ENCODE measurements at places on chromosomes 6 and 20. TPM values are rescaled to one million over a fixed set of nuclear protein-coding genes. Genes with fewer than 3 reads are reported as not detected.

- no peak for DNase-seq
Measured at GRCh38 chr6:133701633-133702331, 187.1 kb upstream of the TCF21 start.

DNA sequence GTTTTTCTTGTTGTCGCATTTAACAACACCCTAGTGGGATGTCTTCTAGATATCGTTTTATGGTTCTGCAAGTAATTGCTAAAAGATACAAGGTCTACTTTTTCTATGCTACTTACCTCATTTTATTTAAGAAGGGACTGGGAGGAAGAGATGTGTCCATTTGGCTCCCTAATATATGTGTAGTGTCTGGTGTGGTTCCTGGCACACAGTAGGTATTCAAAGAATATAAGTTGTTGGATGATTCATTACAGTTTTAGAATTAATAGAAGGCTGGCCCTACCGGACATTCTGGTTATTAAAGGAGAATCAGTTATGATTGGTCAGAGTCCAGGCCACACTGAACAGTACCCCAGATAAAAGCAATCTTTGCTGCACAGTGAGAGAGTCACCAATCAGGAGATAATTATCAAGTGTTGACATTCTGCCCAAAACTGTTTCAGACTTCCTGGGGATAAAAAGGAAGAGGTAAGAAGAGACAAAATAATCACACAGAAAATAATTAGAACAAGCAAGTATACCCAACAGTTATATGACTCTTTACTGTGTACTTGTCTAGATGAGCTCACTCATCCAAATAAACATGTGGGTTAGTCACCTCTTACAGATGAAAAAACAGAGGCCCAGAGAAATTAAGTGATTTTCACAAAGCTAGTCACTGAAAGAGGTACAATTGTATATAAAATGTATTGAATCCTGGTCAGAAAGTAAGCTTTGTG is 7.0 kb downstream of the TMEM244 start:
- no peak for DNase-seq

DNA sequence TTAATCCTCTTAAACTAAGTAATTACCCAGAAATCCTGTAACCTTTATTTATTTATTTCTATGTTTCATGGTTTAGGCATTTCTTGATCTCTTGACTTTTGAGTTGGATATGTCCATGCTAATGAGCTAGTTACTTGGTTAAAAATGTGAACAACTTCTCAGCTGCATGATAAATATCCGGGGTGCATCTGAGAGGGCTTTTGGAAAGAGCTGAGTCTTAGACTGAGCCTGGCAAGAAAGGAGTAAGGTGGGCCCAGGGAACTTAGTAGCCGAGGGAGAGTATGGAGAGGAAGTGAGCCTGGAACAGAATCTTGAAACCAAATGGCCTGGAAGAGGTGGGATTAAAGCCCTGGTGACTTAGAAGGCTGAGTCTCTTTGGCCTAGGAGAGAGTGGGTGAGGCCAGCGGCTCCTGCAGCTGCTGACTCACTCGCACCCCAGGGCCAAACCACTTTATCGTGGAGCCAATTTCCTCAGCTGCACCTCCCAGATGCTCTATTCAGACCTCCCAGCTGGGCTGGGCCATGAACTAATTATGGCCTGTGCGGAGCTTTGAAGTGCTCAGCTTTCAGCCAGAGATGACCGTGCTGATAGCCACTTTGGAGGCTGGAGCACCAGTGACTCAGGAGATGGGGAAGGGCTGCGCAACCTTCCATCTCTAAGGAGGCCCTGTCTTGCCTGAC is 19.1 kb downstream of the TGM3 start:
- DNase-seq = no peak

DNA sequence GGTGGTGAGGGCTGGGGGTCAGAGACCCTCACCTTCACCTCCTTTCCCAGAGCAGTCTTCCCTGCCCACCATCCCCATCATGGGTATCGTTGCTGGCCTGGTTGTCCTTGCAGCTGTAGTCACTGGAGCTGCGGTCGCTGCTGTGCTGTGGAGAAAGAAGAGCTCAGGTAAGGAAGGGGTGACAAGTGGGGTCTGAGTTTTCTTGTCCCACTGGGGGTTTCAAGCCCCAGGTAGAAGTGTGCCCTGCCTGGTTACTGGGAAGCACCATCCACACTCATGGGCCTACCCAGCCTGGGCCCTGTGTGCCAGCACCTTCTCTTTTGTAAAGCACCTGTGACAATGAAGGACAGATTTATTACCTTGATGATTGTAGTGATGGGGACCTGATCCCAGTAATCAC is 2.1 kb downstream of the HLA-G start:
- DNase-seq = no peak

GRCh38 chr6:141988954-141989705 is 143.6 kb upstream of the GJE1 start:
- no peak for DNase-seq

GRCh38 chr6:108897371-108897770 is 49.1 kb downstream of the ARMC2 start:
- DNase-seq = no peak

GRCh38 chr20:19913927-19914614 is 103.1 kb upstream of the NAA20 start:
- no peak for DNase-seq

DNA sequence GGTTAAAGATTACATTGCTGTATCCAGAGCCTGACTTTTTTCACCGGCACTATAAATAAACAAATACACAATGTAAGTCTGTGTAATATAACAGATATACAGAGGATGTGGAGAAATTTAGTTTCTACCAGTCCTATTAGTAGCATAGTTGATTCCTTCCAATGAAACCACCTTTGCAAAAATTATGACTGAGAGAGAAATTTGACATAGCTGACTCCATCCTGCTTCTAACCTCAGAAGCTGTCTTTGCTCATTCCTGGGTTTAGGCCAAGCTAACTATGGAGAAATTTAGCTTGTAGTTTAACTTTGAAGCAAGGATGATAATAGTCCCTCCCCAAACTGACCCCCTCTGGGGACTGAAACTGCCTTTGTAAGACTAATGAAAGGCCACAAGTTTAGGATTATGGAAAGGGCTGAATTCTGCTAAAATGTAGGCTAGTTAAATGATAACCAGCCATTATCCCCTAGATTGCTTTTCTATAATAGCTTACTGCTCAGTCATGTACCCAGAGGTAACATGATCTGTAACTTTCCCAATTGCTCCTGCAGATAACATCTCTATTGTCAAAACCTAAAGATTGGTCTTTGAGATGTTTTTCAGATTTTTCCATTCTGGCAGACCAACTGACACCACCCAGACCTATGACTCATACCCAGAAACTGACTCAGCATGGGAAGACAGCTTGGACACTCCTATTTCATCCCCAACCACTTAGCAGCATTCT is 172.8 kb upstream of the ARG1 start:
- DNase-seq = no peak

- no peak for DNase-seq
Measured at GRCh38 chr6:137432054-137432611, 62.1 kb downstream of the OLIG3 start.

DNA sequence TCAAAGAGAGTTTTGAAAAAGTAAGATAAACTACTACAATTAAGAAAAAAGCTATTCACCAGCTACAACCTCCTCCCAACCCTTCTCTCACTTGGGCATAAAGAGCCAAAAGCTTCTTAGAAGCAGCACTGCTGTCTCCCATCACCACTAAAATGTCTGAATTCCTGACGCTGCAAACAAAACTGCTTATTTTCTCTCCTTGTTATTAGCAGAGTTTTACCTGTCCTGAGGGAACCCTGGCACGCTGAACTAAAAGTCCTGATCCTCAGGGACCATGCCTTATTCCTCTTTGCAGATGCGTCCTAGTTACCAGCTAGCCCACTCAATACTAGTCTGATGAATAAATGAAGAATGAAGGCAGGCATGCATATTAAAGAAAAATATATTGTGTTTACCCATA is 1.1 kb downstream of the HACE1 start:
- DNase-seq = no peak

- no peak for DNase-seq
Measured at GRCh38 chr6:28802417-28803336, 121.1 kb downstream of the TRIM27 start.

DNA sequence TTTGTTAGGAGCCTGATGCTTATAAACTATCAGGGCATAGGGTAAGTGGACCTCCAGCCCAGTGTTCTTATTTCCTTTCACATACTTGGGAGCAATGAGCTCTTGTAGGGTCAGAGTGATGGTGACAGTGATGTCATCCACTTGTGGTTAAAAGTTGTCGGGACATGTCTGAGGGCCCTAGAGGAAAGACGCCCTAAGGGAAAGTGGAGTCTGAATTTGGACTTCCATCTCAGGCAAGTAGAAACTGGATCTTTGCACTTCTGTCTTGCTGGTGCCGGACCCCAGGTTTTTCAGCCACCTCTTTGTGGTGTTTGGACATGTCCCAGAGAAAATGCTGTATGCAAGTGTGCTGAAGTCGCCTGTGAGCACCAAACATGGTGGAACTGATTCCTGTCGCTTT is 900.5 kb downstream of the C6orf118 start:
- DNase-seq = no peak

GRCh38 chr6:131642565-131642964 is 5.5 kb downstream of the ENPP3 start:
- no peak for DNase-seq

DNA sequence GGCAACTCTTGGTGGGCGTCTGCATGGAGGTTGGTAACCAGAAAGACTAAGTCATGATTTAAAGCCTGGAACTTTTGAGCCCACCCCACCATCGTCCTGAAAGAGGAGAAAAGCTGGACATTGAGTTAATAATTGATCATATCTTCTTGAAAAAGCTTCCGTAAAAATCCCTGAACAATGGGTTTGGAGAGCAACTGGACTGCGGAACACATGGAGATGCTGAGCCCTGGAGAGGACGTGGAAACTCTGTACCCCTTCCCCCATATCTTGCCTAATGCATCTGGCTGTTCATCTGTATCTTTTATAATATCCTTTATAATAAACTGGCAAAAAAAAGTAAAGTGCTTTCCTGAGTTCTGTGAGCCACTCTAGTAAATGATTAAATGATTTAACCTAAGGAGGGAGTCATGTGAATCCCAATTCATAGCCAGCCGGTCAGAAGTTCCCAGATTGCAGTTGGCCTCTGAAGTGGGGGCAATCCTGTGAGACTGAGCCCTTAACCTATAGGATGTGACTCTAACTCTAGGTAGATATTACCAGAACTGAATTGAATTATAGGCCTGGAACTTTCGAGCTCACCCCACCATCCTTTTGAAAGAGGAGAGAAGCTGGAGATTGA is 26.5 kb upstream of the LGSN start:
- no peak for DNase-seq

DNA sequence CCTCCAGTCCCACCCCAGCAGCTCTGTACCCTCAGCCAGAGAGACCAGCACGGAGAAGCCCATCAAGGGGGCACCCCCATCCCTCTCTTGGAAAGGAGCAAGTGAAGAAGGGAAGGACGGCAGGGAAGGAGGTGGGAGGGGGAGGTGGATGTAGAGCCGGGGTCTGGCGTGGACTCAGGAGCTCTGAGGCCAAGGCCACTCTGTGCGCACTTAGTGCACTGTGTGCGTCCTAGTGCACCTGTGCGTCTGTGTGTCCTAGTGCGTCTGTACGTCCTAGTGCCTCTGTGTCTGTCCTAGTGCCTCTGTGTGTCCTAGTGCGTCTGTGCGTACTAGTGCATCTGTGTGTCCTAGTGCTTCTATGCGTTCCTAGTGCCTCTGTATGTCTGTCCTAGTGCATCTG is 54.2 kb downstream of the DSTN start:
- DNase-seq = no peak

OLIG3 gene
- 1.2 TPM for total RNA-seq

C20orf202 gene
- 0.24 TPM for total RNA-seq

TP53TG5 gene
- not detected for total RNA-seq

MUCL3 gene
- total RNA-seq = 0.31 TPM

Data from type B pancreatic cell (in vitro differentiated cells).